ENCODE measurements at places on chromosomes 5 and 9.

DNA sequence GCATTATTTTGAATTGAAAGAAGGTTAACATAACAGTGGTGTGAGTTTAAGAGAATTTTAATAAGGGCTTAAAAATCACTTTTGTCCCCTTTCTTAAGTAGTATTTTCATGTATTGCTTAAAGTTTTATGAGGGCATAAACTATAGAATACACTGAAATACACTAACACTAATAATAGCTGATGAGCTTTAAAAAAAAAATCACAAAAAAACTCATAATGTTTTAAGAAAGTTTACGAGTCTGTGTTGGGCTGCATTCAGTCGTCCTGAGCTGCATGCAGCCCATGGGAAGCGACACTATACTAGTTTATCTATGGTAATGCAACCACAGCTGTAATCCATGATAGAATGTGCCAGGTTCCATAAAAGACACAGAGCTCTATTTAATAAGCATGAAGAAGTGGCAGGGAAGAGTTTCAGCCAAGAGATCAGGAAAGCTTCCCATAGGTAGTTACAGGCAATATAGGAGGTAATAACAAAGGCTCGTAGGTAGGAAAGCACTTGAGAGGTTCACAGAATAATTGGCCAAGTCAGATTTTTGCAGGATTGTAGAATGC is 4.5 kb downstream of the SREK1IP1 start:
- DNase-seq, result no peak

- peak; percentile 97 for DNase-seq
Observed at GRCh38 chr9:69131682-69132081, 42.4 kb upstream of the TJP2 start.

DNA sequence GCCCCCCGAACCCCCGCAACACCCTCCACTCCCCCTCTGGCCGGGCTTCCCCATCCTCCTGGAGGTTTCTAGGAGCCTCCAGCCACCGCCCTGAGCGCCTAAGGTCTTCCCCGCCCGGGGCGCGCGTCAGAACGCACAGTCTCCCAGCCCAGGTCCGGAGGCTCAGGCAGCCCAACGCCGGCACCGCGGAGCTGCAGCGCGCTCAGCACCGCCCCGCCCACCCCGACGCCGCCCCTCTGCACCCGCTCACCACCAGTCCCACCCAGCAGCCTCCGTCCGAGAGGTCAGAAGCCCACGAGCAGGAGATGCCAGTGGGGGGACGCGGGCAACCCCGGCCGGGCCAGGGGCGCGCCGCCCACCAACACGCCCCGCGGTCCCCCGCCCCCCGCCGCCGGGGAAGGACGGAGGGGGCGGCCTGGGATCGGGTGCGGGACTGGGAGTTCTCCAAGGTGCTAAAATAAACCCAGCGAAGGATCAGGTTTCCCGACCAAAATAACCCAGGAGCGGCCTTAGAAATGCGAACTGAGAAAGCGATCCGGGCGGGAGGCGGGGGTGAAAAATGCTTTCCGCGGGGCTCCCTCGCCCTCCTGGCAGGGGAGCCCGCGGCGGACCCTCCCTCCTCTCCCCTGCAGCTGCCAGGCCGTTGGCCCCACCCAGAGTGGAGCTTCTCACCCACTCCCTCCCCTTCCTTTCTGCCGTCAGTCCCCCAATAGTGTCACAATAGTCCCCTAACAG is 6.5 kb upstream of the FAM78A start:
- DNase-seq, result peak; percentile 37

DNA sequence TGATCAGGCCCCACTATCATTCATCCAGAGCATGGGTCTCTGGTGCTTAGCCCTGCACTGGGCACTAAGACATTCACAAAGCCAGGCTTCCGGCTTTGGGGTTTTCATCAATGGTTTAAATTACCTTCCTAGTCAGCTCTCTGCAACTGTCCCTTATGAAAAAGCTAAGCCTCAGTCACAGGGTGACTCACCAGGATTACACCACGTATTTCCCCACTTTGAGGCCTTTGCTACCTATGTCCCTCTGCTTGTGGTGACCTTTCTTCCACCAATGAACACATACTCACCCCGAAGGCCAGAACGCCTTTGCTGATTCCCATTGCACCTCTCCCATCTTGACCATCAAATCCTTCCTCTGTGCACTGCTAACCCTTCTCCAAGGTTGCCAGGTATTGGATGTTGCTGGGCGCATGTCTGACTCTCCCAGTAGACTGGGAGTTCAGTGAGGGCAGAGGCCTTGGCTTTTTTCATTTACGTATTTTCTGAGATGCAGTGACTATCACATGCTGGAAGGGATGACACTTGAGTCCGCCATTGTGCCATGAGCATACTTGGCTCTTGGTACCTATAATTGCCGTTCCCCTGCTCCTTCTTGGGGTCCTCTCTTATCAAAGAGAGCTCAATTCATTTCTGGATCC is 58.7 kb upstream of the TNFSF8 start:
- peak; percentile 54 for DNase-seq

- DNase-seq, result peak; percentile 40
Observed at GRCh38 chr5:129664336-129664937, 83.5 kb upstream of the MINAR2 start.

DNA sequence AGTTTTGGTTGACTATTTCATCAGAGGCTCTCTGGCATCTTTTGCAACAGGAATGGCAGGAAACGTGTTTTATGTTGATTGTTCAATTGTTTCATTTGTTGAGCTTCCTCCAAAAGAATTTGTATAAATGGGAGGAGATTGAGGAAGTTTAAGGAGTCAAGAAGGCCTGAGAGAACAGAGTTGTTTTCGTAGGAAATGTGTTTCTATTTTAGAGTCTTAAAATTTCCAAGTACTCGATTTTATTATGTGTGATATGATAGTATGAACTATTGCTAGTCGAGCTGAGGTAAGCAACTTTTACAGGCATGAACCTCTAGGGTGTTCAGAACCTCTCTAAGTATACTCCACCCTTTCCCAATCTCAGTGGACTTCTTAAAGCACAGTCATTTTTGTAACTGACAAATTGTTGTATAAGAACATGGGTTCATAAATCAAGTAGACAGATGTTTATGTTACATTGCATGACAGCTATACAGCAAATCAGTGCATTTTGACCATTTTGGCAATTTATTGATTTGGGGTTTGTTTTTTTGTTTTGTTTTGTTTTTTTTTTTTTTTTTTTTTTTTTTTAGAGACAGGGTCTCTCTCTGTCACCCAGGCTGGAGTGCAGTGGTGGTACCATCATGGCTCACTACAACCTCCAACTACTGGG is 47.4 kb downstream of the POLK start:
- no peak for DNase-seq

DNA sequence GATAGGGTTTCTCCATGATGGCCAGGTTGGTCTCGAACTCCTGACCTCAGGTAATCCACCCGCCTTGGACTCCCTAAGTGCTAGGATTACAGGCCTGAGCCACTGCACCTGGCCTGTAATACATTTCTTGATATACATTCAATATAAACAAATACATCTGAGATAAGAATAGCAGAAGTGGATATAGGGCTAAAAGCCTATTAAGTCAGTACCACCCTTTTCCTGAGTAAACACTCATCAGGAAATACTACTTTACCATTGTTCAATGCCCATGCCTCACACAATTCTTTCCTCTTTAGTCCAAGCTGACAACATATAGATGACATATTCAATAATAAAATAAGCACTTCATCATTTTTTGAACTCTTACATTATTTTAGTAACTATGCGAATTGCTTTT is 64.8 kb downstream of the MRPS27 start:
- no peak for DNase-seq

GRCh38 chr5:12242950-12243888 is 339.0 kb upstream of the CTNND2 start:
- DNase-seq, result no peak

- no peak for DNase-seq
Observed at GRCh38 chr5:91379246-91379913, 3.7 kb downstream of the ARRDC3 start.

GRCh38 chr5:167594061-167594435 is 697.4 kb upstream of the WWC1 start:
- DNase-seq, result no peak

- DNase-seq, result peak; percentile 88
Observed at GRCh38 chr5:138603249-138603920, 28.2 kb upstream of the HSPA9 start.

DNA sequence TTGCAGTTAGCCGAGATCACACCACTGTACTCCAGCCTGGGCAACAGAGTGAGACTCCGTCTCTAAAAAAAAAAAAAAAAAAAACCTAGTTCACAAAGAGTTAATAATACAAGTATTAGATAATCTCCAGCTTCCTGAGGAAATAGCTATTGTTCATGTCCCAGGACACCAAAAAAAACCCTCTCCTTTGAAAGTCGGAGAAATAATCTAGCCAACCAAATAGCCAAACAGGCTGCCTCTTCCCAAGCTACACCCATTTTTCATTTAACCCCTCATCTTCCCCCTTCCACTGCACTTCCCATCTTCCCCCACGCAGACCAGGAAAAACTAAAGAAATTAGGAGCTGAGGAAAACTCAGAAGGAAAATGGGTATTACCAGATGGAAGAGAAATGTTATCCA is 23.6 kb downstream of the CNOT8 start:
- DNase-seq, result no peak

DNA sequence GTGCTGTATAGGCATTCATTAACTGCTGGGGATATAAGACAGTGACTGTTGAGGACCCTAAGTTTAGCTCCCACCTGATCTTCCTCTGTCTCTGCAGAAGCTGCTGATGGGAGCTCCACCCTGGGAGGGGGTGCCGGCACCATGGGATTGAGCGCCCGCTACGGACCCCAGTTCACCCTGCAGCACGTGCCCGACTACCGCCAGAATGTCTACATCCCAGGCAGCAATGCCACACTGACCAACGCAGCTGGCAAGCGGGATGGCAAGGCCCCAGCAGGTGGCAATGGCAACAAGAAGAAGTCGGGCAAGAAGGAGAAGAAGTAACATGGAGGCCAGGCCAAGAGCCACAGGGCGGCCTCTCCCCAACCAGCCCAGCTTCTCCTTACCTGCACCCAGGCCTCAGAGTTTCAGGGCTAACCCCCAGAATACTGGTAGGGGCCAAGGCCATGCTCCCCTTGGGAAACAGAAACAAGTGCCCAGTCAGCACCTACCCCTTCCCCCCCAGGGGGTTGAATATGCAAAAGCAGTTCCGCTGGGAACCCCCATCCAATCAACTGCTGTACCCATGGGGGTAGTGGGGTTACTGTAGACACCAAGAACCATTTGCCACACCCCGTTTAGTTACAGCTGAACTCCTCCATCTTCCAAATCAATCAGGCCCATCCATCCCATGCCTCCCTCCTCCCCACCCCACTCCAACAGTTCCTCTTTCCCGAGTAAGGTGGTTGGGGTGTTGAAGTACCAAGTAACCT is 22.1 kb downstream of the PCDHGC5 start:
- DNase-seq, result no peak

GRCh38 chr9:137128862-137129455 is 10.0 kb upstream of the GRIN1 start:
- peak; percentile 57 for DNase-seq

DNA sequence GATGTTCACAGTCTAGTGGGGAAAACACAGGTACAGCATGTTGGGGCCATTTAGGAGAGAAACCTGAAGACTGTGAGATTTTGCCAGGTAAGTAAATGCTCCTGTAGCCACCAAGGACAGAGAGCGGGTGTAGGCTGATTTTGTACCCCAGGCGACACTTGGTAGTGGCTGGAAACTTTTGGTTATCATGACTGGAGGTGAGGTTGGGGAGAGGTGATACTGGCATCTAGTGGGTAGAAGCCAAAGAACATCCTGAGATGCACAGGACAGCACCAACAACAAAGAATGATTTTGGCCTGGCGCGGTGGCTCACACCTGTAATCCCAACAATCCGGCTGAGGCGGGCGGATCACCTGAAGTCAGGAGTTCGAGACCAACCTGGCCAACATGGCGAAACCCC is 38.8 kb upstream of the PWWP2A start:
- no peak for DNase-seq

DNA sequence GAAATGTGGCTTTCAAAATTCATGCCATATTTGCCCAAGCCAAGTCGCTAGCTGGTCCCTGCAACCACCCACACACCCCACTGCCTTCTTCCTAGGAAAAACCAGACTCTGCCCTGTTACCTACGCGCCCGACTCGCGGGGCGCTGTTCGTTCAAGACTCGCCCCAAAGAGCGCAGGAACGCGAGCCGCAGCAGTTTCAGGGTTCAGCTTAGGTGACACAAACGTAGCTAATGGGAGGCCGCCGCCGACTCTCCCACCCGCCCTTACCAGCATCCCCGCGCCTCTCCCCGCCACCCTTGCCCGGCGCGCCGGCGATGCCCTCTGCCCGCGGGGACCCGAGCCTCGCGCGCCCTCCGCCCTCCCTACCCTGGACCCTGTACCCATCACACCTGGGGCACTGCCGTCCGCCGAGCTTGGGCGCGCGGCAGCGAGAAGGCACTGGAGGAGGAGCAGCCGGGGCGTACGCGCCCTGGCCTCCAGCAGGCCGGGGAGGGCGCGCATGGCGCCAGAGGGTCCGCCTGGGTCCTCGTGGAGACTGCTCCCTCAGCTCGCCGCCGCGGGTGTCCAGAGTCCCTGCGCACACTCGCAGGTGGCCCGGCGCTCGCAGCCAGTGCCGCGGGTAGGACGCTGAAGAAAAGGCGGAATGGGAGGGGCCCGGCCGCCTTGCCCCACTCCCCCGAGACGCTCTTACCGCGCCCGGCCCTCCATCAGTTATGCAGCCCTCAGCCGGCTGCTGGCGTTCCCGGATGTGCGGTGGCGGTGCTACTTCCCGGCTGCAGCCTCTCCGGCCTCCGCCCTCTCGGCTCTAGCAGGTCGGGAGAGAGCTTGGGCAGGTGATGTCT is at the start of gene EMB:
Gene EMB (minus strand): TSS at position 638 of the 842 bp plus-strand sequence. CDS start 137 bp downstream, at position 501.
- DNase-seq, result peak; percentile 29

GRCh38 chr5:160071516-160071915 is 47.7 kb downstream of the PWWP2A start:
- DNase-seq, result peak; percentile 89

GRCh38 chr5:1052076-1052475 is 43.5 kb downstream of the NKD2 start:
- no peak for DNase-seq

GRCh38 chr9:78765861-78766260 is 468.9 kb downstream of the PSAT1 start:
- no peak for DNase-seq

DNA sequence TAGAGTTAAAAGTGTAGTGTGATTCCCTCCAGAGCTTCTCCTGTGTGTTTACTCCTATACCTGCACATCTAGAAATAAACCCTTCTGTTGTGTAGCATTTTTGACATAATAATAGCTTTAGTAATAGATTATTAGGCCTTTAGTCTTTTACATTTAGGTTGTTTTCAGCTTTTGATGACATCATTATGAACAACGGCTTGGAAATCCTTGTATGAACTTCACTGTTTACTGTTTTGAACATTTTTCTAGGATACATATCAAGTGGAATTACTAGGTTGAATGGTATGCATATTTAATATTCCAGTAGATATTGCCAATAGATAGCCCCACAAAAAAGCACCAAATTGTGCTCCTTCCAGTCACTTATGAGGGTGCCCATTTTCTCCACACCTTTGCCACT is 174.0 kb downstream of the ARHGAP26 start:
- DNase-seq, result no peak

Measured in mesenchymal stem cell (in vitro differentiated cells and primary cell).